ENCODE measurements at places on chromosomes 2 and 18. TPM values are rescaled to one million over a fixed set of nuclear protein-coding genes. Genes with fewer than 3 reads are reported as not detected.

The LTBP1 gene
- 79.9 TPM for total RNA-seq

The GKN2 gene
- total RNA-seq, result not detected

The SLC4A1AP gene
- total RNA-seq, result 18.5 TPM

The EVX2 gene
- total RNA-seq, result not detected
